ENCODE measurements at places on chromosomes 3 and 15.

- no peak for DNase-seq
Measured at GRCh38 chr3:105611304-105612192, 244.8 kb downstream of the ALCAM start.

DNA sequence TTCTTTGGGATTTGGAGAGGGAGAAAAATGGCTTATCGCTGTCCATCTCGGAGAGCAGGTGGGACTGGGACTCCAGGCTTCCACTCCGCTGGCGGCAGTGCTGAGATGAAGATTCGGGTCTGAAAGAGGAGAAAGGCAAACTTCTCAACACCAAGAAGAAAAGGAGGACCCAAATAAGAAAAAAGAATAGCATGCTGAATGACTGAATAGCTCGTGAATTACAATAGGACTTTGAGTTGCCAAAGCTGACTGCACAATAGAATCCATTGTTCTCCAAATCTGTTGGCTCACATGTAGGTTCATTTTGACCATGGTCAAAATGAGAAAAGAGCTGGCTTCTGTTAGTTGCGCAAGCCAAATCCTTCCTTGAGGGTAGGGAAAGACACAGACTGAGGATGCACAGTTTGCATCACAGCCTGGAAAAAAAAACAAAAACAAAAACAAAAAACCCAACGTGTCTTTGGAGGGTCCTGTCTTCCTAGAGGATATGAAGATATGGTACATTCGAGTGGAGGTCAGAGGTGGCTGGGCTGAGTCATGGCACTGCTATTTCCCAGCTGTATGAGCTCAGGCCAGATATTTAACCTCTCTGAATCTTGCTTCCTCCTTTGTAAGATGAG lies 59.3 kb upstream of the LMOD3 start:
- DNase-seq: no peak

DNA sequence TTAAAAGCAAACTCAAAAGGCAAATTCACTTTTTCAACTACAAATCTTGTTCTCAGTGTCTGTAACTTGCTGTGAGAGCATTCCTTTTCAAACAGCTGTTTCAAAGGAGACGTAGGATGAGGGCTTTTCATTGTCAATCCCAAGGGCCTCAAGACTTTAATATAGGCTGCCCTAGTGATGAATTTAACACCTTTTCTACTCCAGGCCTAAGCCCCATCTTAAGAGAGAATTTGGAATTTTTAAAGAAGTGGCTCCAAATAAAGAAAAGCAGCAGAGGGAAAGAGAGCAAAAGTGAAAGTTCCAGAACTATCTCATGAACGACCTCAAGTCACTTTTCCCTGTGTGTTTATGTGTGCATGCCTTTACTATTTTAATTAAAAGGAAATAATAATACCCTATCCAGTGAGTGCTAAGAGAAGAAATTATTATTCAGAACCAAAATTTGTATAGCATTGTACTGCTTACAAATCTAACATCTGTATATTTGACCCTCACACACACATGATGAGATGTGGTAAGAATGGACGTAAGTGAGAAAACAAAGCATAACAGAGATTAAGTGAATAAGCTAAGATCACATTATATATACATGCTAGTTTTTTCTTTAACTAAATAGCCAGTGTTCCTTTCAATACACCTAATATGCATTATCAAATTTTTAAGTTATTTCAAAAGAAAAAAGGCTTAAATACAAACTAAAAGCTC lies 196.4 kb downstream of the VGLL3 start:
- DNase-seq: no peak

DNA sequence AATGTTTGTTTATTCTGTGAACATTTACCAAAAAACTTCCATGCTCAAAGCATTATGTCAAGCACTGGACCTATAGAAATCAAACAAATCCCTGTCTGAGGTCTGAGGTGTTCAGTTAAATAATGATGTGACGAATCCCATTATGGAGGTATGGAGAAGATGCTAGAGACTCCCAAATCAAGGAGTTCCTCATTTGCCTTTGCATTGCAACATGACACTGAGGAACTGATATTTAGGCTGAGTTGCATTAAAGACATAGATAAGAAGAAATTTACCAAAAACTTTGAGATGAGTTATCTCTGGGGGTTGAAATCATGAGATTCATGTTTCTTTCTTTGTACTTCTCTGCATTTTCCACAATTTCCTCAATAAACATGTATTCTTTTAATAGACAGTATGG lies 16.0 kb downstream of the CD200 start:
- no peak for DNase-seq

- DNase-seq: no peak
Measured at GRCh38 chr3:76624164-76624563, 415.7 kb upstream of the ROBO2 start.

GRCh38 chr3:149634573-149634972 lies 23.3 kb downstream of the WWTR1 start:
- DNase-seq: no peak

- DNase-seq: no peak
Measured at GRCh38 chr3:171349392-171349791, 110.8 kb downstream of the TNIK start.

- DNase-seq: no peak
Measured at GRCh38 chr3:106797461-106797860, 579.8 kb upstream of the CCDC54 start.

- no peak for DNase-seq
Measured at GRCh38 chr3:42027571-42027970, 63.6 kb upstream of the TRAK1 start.

DNA sequence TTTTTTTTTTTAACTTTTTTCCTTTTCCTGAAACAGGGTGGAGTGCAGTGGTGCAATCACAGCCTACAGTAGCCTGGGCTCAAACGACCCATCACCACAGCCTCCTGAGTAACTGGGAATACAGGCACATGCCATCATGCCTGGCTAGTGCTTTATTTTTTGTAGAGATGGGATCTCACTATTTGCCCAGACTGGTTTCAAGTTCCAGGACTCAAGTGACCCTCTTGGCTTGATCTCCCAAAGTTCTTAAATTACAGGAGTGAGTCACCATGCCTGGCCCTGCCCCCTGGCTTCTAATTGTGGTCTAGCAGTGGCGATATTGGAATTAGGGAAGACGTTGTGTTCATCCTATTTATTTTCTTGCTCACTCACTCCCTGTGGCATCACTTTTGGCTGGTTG lies 1138.4 kb downstream of the SI start:
- DNase-seq: no peak

GRCh38 chr3:128606094-128606493 lies 44.5 kb downstream of the RPN1 start:
- DNase-seq: no peak

- DNase-seq: no peak
Measured at GRCh38 chr3:95351158-95351557, 1288.3 kb downstream of the NSUN3 start.

GRCh38 chr15:93826790-93827189 lies 404.6 kb upstream of the MCTP2 start:
- no peak for DNase-seq

- no peak for DNase-seq
Measured at GRCh38 chr3:141386611-141387111, 18.4 kb downstream of the ZBTB38 start.

DNA sequence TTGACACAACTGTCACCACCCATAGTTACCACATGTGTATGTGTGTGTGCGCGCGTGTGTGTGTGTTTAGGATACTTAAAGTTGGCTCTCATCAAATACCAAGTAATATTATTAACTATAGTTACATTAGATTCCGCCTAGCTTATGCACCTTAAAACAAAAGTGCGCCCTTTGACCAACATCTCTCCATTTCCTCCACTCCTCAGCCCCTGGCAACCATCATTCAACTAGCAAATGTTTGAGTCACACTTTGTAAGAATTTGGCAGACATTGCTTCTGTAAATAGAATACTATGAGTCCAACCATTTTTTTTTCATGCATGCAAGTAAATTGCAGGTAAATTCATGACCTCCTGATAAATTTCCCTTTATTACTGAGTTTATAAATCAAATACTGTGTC lies 169.3 kb downstream of the GBE1 start:
- DNase-seq: no peak

GRCh38 chr3:86993704-86994103 lies 2.8 kb upstream of the VGLL3 start:
- DNase-seq: no peak

- no peak for DNase-seq
Measured at GRCh38 chr3:78176869-78177268, 1137.0 kb downstream of the ROBO2 start.

- DNase-seq: no peak
Measured at GRCh38 chr15:40487816-40488682, 17.3 kb downstream of the CHST14 start.

- no peak for DNase-seq
Measured at GRCh38 chr3:117836296-117836695, 1126.7 kb downstream of the TUSC7 start.

- no peak for DNase-seq
Measured at GRCh38 chr3:170171563-170171962, 10.0 kb downstream of the PHC3 start.

GRCh38 chr3:4532535-4533112 lies 39.5 kb downstream of the ITPR1 start:
- DNase-seq: no peak

DNA sequence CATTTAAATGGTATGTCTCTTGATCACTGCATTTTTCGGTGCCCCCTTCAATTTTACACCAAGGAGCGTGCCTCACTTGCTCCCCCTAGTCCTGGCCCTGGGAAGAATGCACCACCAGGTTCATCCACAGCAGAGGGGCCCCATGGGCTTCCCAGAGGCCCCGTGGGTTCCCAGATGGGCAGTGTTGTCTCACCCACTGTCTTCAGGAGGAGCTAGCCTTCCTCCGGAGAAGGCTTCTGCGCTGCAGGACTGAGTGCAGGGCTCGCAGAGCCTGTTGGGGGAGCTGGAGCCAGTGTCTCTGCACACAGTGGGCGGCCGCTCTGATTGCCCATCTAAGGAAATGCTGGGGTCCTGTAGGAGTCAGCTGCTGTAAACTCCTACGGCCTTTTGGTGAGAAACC lies 45.9 kb downstream of the POLR2M start:
- no peak for DNase-seq

Measured in neuronal stem cell (in vitro differentiated cells).